ENCODE measurements at places on chromosomes 5 and 9. TPM values are rescaled to one million over a fixed set of nuclear protein-coding genes. Genes with fewer than 3 reads are reported as not detected.

The ANKRD34B gene
- total RNA-seq = 6.3 TPM

The ANKRD20A1 gene
- not detected for total RNA-seq

The ECM2 gene
- total RNA-seq = not detected

The EQTN gene
- total RNA-seq = not detected

Data from H1 (cell line).